Fibroblast of lung (primary cell): ENCODE measurements at places on chromosomes 4 and X. TPM values are rescaled to one million over a fixed set of nuclear protein-coding genes. Genes with fewer than 3 reads are reported as not detected.

DNA sequence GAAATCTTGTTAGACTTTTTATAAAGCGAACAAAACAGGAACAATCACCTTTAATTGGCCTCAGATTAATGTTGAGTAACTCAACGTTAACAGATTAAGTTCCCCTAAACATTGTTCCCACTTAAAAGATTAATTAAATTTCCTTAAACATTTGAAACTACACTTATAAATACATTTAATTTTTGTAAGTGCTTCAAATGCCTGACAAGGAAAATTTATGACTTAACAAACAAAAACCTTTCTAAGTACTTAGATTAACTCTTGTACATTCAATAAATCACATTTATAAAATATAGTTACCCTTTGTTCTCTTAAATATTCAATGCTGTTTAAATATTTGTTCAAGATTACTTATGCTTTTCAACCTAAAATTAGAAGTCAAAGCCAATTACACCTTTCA lies 39.4 kb upstream of the OCIAD2 start:
- H3K36me3 ChIP-seq, result no peaks in the 10 kb centered on the region
- peaks cover 2% of the 10 kb centered on the region for H3K27me3 ChIP-seq
- no peak for DNase-seq
- H3K4me1 ChIP-seq, result no peaks in the 10 kb centered on the region

GRCh38 chr4:166324321-166324720 lies 451.3 kb downstream of the TLL1 start:
- H3K4me1 ChIP-seq, result no peaks in the 10 kb centered on the region
- H3K27ac ChIP-seq, result no peak overlapping the region
- DNase-seq, result peak; percentile 11
- no peak overlapping the region for H3K4me3 ChIP-seq
- no peaks in the 10 kb centered on the region for H3K36me3 ChIP-seq

DNA sequence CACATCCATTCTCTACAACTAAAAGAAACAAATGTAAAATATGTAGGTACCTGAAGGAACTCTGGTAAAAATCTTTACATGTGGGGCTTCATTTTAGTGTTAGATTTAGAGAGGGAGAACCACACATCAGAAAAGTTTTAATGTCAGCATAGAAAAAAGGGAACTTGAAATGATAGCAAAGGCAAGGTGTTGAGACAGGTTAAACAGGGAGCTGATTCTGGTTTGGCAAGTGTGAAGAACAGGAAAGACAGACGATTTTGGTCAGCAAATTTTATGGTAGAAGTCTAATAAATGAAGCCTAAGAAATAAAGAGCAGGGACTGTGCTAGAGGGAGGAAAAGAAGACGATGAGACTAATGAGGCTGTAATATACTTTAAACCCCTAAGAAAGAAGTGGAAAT lies 67.6 kb upstream of the COX18 start:
- no peak for DNase-seq
- no peak overlapping the region for H3K4me3 ChIP-seq
- no peak overlapping the region for H3K27ac ChIP-seq

- H3K27me3 ChIP-seq, result no peaks in the 10 kb centered on the region
- H3K4me1 ChIP-seq, result no peaks in the 10 kb centered on the region
- no peak for DNase-seq
Measured at GRCh38 chr4:155832664-155833063, 33.4 kb downstream of the ASIC5 start.

The RNF128 gene
- 2.3 and 8.1 TPM in 2 replicates for total RNA-seq

The HSPA4L gene
- 8.5 and 10.1 TPM in 2 replicates for total RNA-seq

The LRP2BP gene
- 0.51 and 0.66 TPM in 2 replicates for total RNA-seq
